ENCODE measurements at places on chromosomes 2 and 18.

DNA sequence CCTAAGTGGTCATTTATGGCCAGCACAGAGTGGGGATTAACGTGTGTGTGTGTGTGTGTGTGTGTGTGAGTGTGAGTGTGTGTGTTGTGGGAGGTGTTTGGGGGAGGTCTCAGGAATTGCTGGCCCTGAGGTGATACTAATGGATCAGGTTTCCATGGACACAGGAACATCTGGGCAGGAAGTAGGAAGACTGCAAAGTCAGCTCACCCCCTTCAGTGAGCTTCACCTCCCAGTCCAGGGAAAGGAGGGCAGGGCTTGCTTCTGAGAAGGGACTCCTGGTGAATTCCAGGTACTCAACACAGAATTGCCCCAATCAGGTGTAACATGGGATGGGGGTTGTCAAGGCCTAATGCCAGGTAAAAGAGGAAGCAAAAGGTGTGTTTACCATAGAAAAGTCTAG is 30.3 kb upstream of the IL1R1 start:
- no peak for DNase-seq

- DNase-seq: no peak
Measured at GRCh38 chr2:6986301-6986911, 69.2 kb downstream of the RNF144A start.

DNA sequence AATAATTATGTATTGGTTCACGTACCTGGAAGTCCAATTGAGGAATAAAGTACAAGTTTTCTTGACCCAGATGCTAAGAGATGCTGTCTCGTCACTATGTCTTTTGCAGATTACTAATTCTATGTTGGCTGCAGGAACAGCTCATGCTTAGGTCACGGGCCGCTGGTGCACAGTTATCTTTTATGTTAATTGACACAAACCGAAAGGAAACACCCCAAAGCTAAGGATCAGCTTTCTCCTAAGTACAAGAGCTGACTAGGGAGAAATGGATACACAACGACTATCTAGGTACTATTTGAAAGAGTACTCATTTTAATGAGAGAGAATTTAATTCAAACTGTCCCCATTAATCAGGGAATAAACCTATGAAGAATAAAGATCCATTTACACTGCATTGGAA is 217.7 kb upstream of the SLC35G4 start:
- no peak for DNase-seq

DNA sequence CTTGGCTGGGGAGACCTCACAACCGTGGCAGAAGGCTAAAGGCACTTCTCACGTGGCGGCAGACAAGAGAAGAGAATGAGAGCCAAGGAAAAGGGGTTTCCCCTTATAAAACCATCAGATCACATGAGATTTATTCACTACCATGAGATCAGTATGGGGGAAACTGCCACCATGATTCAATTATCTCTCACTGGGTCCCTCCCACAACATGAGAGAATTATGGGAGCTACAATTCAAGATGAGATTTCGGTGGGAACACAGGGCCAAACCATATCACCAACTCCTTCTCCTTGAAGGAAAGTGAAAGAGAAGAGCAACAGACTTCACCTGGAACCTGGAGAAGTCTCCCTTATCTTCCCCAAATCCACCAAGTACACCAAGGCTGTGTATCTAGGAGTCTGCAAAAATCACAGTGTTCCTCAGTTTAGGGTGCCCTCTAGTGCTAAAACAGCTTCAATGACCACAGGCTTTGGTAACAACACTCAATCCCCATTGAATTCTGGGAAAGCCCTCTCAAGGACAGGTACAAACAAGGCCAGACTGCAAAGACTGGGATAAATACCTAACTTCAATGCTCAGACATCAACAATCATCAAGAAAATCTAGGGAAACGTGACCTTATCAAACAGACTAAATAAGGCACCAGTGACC is 148.8 kb upstream of the SRD5A2 start:
- no peak for DNase-seq

- peak; percentile 13 for DNase-seq
Measured at GRCh38 chr2:142980246-142981068, 103.0 kb downstream of the KYNU start.

- no peak for DNase-seq
Measured at GRCh38 chr2:9269695-9270360, 63.2 kb downstream of the ASAP2 start.

DNA sequence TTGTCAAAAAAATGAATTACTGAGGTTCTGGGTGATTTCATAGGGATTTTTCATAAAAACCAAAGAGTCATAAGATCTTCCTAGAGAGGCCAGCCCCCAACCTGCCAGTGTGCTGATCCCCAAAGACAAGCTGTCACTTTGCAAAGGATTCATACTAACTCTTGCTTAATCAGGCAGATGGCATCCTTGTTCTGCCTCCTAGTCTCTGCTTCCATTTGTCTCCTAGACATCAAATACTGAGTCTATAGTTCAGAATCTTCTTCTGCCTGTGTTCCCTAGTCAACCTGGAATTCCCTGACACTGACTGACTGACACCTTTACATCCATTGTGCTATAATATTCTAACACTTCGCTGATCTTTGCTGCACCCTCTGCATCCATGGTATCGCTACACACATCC is 84.9 kb downstream of the SLC8A1 start:
- DNase-seq: no peak

- no peak for DNase-seq
Measured at GRCh38 chr2:235194351-235194750, 242.5 kb downstream of the SH3BP4 start.

Measured in activated CD4-positive, alpha-beta memory T cell treated with anti-CD3 and anti-CD28 coated beads for 36 hours (primary cell).